CD4-positive, alpha-beta memory T cell (primary cell): ENCODE measurements at places on chromosomes 6 and 20. TPM values are rescaled to one million over a fixed set of nuclear protein-coding genes. Genes with fewer than 3 reads are reported as not detected.

- H3K4me3 ChIP-seq, result no peak overlapping the region
- H3K27me3 ChIP-seq, result no peaks in the 10 kb centered on the region
- no peaks in the 10 kb centered on the region for H3K36me3 ChIP-seq
- H3K27ac ChIP-seq, result no peak overlapping the region
- no peak for DNase-seq
- no peaks in the 10 kb centered on the region for H3K4me1 ChIP-seq
These were observed 64.5 kb downstream of the PHACTR2 start for GRCh38 chr6:143742070-143742954.

The NOL4L gene
- polyA plus RNA-seq, result 23.9 TPM

DNA sequence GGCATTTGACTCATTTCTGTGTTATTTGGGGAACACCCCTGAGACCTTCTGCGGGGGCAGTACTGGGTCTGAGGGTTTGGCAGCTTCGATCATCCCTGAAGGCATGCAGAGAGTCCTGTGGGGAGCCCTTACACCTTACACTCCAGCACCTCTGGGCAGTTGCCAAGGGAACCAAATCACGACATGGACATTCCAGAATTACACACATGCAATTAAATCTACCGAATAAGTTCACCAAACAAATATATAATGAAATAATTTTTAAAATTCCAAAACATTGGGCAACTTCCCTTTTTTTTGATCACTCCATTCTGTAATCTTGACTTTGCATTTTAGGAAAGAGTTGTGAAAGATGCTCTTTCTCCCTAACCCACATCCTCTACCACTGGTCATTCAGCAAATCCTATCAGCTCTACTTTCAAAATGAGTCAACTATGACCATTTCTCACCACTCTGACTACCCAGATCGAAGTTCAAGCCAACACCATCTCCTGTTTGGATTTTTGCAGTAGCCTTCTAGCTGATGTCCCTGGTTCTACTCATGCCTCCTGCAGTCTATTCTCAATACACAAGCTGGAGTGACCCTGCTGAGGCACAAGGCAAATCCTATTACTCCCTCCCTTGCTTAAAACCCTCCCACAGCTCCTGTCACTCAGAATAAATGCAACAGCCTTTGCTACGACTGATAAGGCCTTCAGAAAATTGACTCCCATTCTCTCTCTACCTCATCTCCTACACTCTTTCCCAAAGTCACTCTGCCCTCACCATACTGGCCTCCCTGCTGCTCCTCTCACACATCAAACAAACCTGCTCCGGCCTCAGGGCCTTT lies 533.3 kb downstream of the HACE1 start:
- H3K36me3 ChIP-seq, result no peaks in the 10 kb centered on the region
- no peaks in the 10 kb centered on the region for H3K4me1 ChIP-seq
- H3K27ac ChIP-seq, result no peak overlapping the region
- H3K4me3 ChIP-seq, result no peak overlapping the region

The TRDN gene
- polyA plus RNA-seq, result not detected

- H3K36me3 ChIP-seq, result no peaks in the 10 kb centered on the region
- no peak for DNase-seq
- no peak overlapping the region for H3K27ac ChIP-seq
- no peaks in the 10 kb centered on the region for H3K27me3 ChIP-seq
- no peak overlapping the region for H3K4me3 ChIP-seq
These were observed 1.9 kb downstream of the RNF217 start for GRCh38 chr6:124963831-124964763.

DNA sequence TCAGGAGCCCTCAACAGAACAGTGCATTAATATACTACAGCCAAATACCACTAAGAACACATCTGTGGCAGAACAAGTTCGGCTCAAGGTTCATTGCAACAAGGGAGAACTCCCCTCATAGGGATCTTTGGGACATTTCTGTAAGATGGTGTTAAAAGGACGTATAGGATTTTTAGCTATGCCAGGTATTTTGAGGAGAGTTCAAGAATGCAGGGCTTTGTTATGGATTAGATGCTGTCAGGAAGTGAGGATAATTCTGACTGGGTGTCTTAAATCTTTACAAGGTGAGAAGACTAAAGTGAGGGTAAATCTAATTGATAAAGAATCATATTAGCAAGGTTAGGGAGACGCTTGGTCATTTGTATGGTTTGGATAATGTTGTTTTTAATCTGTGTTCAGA lies 83.7 kb upstream of the AHI1 start:
- no peak for DNase-seq
- no peak overlapping the region for H3K27ac ChIP-seq
- no peaks in the 10 kb centered on the region for H3K4me1 ChIP-seq
- no peaks in the 10 kb centered on the region for H3K36me3 ChIP-seq

- no peak for DNase-seq
- H3K36me3 ChIP-seq, result no peaks in the 10 kb centered on the region
- H3K4me3 ChIP-seq, result no peak overlapping the region
- H3K27ac ChIP-seq, result no peak overlapping the region
- H3K27me3 ChIP-seq, result peaks cover 19% of the 10 kb centered on the region
- H3K4me1 ChIP-seq, result peaks cover 5% of the 10 kb centered on the region
These were observed 4.4 kb downstream of the SULF2 start for GRCh38 chr20:47780720-47781389.

The COL12A1 gene
- polyA plus RNA-seq, result not detected

DNA sequence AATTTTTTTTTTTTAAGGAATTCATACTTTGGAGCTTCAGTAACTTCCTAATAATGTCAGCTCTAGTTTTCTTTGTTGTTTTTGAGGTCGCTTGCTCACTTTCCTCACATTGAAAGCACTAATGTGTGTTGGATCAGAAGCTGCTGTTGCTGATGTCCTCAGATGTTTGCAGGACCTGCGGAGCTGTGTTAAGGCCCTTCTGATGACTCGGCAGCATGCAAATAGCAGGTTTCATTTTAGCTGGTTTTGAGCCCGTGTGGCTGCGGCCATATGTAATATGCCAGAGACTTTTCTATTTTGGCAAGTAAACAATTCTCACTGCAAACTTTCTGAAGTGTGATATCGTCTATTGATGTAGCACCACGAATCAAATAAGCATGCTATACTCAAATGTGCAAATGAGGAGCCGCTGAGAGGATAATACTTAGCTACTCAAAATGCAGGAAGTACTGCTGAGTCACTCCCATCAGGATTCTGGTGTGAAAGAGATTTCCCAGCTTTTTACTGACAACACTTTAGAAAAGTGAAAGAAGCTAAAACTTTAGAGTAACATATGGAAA lies 187.8 kb downstream of the SASH1 start:
- H3K36me3 ChIP-seq, result no peaks in the 10 kb centered on the region
- no peak overlapping the region for H3K4me3 ChIP-seq
- H3K27ac ChIP-seq, result no peak overlapping the region
- DNase-seq, result no peak
- H3K4me1 ChIP-seq, result no peaks in the 10 kb centered on the region
- no peaks in the 10 kb centered on the region for H3K27me3 ChIP-seq

DNA sequence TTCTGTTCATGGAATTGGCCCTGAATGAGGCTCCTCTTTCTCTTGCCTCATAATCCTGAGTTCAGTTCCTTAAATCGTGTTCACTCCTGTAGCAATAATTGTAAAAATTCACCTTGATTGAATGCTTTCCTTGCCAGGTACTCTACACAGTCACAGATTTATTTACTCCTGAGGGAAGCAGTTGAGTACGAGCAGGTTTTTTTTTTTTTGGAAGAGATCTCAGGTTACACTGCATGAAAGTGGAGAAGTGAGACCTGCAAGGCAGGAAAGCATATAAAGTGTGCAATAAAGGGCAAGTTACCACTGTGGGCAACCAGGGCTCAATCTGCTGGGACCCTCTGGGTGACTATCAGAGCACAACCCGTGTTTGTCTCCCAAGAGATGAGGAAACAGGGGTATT lies 93.0 kb upstream of the DOK5 start:
- DNase-seq, result no peak
- no peaks in the 10 kb centered on the region for H3K36me3 ChIP-seq
- no peak overlapping the region for H3K27ac ChIP-seq
- no peak overlapping the region for H3K4me3 ChIP-seq
- no peaks in the 10 kb centered on the region for H3K27me3 ChIP-seq

DNA sequence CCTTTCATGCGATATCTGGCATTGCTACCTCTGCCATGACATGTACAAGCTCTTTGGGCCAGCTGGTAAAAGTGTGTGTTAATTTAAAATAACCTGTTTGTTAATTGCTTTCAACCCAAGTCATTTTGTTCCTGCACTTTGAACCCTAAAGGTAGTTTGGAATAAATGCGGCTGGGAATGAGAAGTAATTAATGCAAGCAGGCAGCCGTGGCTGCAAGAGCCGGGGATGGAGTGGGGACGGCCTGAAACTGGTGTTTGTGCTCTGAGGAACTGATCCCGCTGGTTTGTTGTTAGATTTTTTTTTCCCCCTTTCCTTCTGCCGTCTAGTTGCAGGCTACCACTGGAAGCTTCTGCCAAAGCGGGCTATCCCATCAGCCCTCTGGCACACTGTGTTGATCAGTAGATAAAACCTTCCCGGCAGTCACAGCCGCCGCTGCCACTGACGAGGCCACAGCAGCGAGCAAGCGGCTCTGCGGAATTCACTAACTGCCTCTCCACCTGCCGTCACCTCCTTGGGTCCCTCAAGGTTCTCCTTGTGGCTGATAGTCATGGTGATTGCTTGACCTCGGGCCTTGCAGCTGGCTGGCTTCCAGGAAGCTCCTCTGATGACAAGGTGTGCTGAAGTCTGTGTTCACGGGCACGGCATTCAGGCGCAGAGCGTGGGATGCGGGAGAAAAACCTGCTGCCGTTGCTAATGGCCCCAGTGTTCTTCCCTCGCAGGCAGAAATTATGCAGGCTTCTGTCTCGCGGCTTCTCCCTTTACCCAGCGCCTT lies 315.9 kb downstream of the TFAP2A start:
- no peaks in the 10 kb centered on the region for H3K4me1 ChIP-seq
- no peaks in the 10 kb centered on the region for H3K36me3 ChIP-seq
- no peak for DNase-seq

The FOXF2 gene
- polyA plus RNA-seq, result not detected

DNA sequence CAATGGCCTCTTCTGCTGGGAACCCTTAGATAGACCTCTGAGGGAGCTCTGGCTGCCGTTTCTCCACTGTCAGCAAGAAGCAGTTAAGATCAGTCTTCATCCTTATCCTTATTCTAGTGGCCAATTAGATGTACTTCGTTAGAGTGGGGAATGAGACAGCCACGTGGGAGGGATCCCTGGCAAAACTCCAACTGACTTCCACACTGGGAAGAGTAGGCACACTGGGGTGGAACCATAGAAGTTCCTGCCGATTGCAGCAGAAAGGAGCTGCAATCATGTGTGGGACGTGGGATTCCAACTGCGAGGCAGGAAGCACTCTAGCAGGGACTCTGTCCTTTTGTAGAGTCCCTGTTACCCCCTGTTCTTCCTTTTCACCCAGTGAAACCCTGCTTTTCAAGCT lies 226.3 kb upstream of the RGS17 start:
- DNase-seq, result no peak
- no peak overlapping the region for H3K27ac ChIP-seq
- H3K27me3 ChIP-seq, result no peaks in the 10 kb centered on the region
- H3K4me3 ChIP-seq, result no peak overlapping the region
- no peaks in the 10 kb centered on the region for H3K4me1 ChIP-seq
- H3K36me3 ChIP-seq, result no peaks in the 10 kb centered on the region

GRCh38 chr6:103522045-103522444 lies 1337.7 kb downstream of the HACE1 start:
- no peaks in the 10 kb centered on the region for H3K36me3 ChIP-seq
- H3K27ac ChIP-seq, result no peak overlapping the region
- no peak for DNase-seq
- H3K4me3 ChIP-seq, result no peak overlapping the region

DNA sequence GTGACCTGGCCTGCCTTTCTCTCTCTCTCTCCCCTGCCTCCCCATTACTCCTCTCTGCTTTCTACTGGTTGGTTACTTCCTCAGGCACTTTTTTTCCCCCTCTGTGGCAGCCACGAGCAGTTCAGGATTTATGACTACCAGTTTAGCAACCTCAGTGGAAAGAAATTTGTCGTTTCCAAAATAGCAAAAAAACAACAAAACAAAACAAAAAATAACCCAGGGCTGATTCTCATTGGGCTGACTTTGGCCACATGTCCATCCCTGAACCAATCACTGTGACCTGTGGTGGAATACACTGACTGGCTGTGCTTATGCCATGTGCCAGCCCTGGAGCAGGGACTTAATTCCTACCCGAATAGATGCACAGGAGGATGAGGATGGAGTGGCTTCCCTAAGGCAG lies 137.4 kb downstream of the TFAP2C start:
- no peak overlapping the region for H3K4me3 ChIP-seq
- no peaks in the 10 kb centered on the region for H3K36me3 ChIP-seq
- H3K27me3 ChIP-seq, result no peaks in the 10 kb centered on the region

- no peaks in the 10 kb centered on the region for H3K27me3 ChIP-seq
- no peak overlapping the region for H3K4me3 ChIP-seq
- H3K36me3 ChIP-seq, result no peaks in the 10 kb centered on the region
- no peaks in the 10 kb centered on the region for H3K4me1 ChIP-seq
- no peak for DNase-seq
- H3K27ac ChIP-seq, result no peak overlapping the region
These were observed 112.0 kb upstream of the SIRPA start for GRCh38 chr20:1783245-1783644.

The TMC2 gene
- polyA plus RNA-seq, result not detected

The RBBP8NL gene
- polyA plus RNA-seq, result not detected

The DZANK1 gene
- 0.99 TPM for polyA plus RNA-seq

- no peak for DNase-seq
- H3K4me1 ChIP-seq, result no peaks in the 10 kb centered on the region
- no peak overlapping the region for H3K27ac ChIP-seq
These were observed 36.2 kb downstream of the JAG1 start for GRCh38 chr20:10637563-10637962.

The PRDM13 gene
- polyA plus RNA-seq, result not detected

GRCh38 chr20:18377896-18378481 lies 88.8 kb downstream of the DZANK1 start:
- DNase-seq, result no peak
- H3K4me3 ChIP-seq, result no peak overlapping the region
- H3K27me3 ChIP-seq, result no peaks in the 10 kb centered on the region
- no peaks in the 10 kb centered on the region for H3K36me3 ChIP-seq

- H3K27ac ChIP-seq, result no peak overlapping the region
- H3K4me3 ChIP-seq, result no peak overlapping the region
- H3K4me1 ChIP-seq, result peaks cover 23% of the 10 kb centered on the region
- no peaks in the 10 kb centered on the region for H3K27me3 ChIP-seq
- no peaks in the 10 kb centered on the region for H3K36me3 ChIP-seq
These were observed 53.1 kb upstream of the SNX9 start for GRCh38 chr6:157769776-157770426.

DNA sequence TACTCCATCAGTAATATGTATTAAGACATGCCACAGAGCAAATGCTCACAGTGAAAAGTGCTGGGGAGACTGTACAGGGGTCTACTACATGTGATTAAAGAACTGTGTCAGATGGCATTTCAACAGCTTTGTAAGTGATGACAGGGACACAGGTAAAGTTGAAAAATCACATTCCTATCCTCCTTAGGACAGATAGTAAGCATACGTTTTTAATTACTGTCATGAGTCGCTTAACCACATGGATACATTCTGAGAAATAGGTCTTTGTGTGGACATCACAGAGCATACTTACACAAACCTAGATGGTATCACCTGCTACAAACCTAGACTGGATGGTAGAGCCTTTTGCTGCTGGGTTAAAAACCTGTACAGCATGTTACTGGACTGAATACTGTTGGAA lies 645.8 kb upstream of the AGPAT4 start:
- no peaks in the 10 kb centered on the region for H3K36me3 ChIP-seq
- H3K27ac ChIP-seq, result no peak overlapping the region
- no peak overlapping the region for H3K4me3 ChIP-seq
- H3K4me1 ChIP-seq, result no peaks in the 10 kb centered on the region
- no peak for DNase-seq

- no peak for DNase-seq
- no peaks in the 10 kb centered on the region for H3K36me3 ChIP-seq
- no peak overlapping the region for H3K27ac ChIP-seq
- no peaks in the 10 kb centered on the region for H3K27me3 ChIP-seq
- H3K4me1 ChIP-seq, result peaks cover 33% of the 10 kb centered on the region
These were observed 21.3 kb upstream of the MICB start for GRCh38 chr6:31476515-31477139.
